Stimulated activated CD4-positive, alpha-beta T cell treated with anti-CD3 and anti-CD28 coated beads, Interleukin-2, amount 100 ng/mL, for 24 hours (primary cell): ENCODE measurements at places on chromosomes 13 and 19.

- DNase-seq: no peak
Measured at GRCh38 chr19:38945562-38946228, 15.0 kb downstream of the MRPS12 start.

- DNase-seq: no peak
Measured at GRCh38 chr13:27011661-27012060, 159.9 kb downstream of the USP12 start.

DNA sequence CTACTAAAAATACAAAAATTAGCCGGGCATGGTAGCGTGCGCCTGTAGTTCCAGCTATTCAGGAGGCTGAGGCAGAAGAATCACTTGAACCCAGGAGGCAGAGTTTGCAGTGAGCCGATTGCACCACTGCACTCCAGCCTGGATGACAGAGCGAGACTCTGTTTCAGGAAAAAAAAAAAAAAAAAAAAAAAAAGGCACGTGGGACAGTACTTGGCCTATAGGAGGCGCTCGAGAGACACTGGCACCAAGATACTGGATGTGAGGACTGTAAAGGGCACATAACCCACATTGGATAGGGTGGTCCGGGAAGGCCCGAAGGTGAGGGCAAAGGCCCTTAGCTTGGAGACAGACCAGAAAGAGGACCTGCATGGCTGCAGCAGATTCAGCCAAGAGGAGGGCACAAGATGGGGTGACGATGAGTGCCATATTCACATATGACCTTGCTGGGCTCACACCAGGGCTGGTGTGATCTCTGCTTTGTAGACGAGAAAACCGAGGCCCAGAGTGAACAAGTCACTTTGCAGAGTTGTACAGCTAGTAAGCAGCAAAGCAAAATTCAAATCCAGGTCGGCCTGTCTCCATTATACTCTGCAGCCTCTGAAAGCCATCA is 89.4 kb downstream of the DPF1 start:
- peak; percentile 39 for DNase-seq

- DNase-seq: no peak
Measured at GRCh38 chr13:93529961-93530360, 303.4 kb downstream of the GPC6 start.

GRCh38 chr19:36027696-36028095 is 5.0 kb downstream of the CLIP3 start:
- no peak for DNase-seq

- DNase-seq: no peak
Measured at GRCh38 chr13:26186995-26187394, 35.1 kb downstream of the RNF6 start.

- no peak for DNase-seq
Measured at GRCh38 chr19:29422486-29423085, 103.2 kb upstream of the VSTM2B start.

DNA sequence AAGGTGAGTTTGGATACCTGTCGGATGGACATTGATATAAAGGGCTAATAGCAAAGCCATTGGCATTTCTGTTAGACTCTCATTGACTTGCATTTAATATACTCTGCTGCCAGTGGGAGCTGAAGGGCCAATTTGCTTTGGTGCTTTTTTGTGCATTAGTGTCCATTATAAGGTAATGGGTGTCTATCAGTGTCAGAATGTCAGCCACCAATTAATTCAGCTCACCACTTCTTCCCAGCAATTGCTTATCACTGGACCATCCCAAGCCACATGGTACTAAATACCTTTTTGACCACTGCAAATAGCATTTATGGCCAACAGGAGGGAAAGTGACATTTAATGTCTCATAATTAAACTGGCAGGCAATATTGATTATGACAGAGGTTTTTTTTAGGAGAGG is 317.8 kb downstream of the TEX29 start:
- no peak for DNase-seq

DNA sequence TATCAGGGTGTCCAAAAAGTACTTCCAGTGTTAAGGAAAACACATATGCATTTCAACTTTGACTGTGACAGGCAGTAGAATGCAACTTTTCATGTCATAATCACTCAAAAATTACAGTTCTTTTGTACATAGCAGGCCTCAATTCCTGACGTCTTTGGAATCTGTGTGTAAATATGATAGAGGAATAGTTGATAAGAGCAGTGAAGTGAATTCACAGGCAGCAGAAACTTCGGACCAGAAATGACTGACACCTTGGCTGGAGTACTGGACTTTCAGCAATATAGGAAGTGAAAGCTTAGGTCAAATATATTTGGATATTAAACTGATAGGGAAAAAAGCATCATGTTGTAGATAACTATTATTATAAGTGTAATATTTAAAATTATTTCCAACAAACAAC is 1741.2 kb upstream of the PCDH20 start:
- no peak for DNase-seq

GRCh38 chr13:86403181-86403580 is 604.0 kb upstream of the SLITRK6 start:
- DNase-seq: no peak

- no peak for DNase-seq
Measured at GRCh38 chr13:66576381-66576780, 653.8 kb downstream of the PCDH9 start.

GRCh38 chr13:100100115-100100879 is 11.4 kb downstream of the PCCA start:
- DNase-seq: no peak

DNA sequence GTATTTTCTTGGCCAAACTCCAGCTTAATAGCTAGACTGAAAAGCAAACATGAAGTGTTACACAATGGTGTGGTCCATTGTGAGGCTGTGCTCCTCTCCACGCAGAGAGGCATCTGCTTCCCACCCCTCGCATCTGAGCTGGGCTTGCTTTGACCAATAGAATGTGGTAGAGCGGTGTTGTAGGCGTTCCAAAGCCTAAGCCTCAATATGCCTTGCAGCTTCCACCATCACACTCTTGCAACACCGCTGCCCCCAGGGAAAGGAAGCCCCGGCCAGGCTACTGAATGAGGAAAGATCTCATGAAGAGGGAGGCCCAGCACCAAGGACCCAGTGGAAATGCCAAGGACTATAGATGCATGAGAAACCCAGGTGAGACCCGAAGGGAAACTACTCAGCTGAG is 9.4 kb downstream of the FLT1 start:
- DNase-seq: no peak

GRCh38 chr19:34675250-34675649 is 1.7 kb downstream of the SCGB2B2 start:
- no peak for DNase-seq

DNA sequence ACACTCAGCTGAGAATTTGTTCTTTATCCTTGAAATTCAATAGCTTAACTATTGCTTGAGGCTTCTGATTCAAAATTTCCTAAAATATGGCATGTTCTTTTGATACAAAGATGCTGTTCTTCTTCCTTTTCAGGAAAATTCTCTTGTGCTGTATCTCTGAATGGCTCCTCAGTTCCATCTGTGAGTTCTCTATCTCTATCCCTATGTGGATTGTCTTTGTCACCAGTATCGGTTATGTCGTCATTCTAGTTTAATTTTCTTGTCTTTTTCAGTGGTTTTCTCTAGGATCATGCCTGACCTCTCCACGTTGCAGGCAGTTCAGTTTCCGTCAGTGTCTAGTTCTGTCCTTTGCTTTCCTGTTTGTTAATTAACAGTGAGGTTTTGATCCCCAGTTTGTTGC is 104.6 kb upstream of the GJB6 start:
- no peak for DNase-seq

DNA sequence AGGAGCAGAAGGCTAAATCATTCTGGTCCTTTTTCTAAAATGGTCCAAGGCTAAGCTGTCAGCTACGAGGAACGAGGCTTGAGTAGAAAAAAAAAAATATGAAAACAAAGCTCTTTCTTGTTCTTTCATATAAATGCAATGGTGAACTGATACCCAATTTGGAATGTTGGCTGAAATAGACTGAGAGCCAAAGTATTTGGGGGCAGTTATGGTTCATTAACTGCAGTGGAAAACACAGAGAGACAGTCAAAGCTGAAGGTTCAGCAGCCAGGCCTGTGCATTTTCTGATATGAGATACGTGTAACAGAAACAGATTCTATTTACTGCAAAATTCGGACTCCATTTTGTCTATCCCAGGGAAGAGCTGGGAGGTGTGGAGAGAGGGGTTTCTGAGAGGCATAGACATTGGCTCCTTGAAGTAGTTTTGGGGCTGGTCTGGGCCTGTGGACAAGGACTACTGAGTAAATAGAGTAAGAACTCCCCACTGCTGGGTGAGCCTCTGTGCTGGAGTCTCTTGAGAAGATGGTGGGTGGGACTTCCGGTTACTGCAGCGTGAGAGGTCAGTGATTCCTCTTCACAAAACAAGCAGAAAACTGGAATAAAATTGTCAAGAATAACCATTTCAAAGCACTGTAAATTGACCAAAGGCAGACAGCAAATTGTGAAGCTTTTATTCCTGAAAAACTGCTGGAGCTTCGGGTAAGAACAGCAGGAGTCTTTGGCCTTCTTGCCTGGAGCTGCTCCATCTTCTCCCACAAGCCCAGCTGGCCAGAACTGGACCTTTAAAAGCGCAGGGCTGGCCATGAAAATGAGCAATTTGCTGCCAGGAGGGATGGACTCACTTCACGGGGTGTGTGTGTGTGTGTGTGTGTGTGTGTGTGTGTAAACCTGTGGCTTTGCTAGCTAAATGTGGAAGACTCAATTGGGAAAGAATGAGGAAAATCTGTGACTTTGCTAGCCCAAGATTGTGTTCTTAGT is 43.1 kb upstream of the CNMD start:
- no peak for DNase-seq

DNA sequence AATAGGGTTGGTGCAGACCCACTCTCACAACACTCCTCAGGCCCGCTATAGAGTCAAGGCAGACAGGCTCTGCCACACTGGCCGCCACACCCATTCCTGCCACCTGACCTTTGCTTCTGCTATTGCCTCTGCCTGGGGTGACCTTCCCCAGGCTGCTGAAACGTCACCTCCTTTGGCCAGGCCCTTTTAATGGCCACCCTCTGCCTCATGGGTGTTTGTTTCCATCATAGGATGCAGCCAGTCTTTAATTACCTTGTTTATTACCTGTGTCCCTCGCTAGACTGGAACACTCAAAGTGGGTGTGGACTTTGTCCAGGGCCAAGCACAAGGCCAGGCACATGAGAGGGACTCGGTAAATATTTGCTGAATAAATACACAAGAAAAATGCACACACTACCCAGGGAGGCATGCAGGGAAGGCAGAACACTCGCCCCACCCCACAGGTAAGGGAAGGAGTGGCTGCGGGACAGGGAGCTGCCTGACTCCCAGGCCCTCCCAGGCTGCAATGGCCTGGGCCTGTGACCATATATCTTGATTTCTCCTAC is 3.2 kb downstream of the LSM4 start:
- no peak for DNase-seq

DNA sequence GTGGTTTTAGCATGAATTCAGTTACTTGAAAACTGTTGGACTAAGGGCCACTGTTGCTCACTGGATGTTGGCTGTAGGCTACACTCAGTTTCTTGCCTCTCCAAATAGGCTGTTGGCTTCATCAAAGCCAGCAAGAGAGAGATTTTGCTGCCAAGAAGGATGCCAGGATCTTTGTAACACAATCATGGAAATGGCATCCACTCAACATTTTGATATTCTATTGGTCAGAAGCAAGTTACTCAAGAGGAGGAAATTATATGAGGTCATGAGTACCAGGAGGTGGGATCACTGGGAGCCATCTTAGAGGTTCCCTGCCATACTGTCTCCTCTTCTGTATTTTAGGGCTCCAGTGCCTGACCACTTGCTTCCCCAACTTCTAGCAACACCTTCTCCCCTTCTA is 30.6 kb downstream of the SYDE1 start:
- DNase-seq: no peak

DNA sequence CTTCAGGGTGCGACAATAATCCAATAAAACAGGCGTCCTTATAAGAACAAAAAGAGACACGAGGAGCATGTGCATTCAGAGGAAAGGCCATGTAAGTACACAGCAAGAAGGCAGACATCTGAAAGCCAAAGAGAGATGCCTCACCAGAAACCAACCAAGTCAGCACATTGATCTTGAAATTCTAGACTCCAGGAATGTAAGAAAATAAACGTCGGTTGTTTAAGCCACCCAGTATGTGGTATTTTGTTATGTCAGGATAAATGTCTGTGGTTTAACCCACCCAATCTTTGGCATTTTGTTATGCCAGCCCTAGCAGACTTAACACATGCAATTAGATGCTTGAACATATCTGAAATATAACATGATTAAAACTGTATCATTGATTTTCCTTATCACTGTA is 452.0 kb downstream of the SLITRK6 start:
- no peak for DNase-seq

GRCh38 chr13:78033509-78033908 is 114.9 kb upstream of the EDNRB start:
- DNase-seq: no peak

DNA sequence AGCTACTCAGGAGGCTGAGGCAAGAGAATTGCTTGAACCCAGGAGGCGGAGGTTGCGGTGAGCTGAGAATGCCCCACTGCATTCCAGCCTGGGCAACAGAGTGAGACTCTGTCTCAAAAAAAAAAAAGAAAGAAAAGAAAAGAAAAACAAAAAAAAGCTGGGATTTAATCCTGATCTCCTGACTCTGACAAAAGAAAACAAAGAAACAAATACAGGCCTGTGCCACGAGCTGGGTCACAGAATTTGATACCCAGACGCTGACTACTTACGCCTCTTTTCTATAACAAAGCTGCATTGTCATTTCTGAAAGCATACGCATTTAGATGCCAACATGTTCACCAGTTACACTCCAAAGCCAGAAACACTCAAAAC is 18.2 kb upstream of the GTF2F2 start:
- DNase-seq: no peak

GRCh38 chr19:18951721-18952281 is 10.8 kb upstream of the HOMER3 start:
- no peak for DNase-seq

DNA sequence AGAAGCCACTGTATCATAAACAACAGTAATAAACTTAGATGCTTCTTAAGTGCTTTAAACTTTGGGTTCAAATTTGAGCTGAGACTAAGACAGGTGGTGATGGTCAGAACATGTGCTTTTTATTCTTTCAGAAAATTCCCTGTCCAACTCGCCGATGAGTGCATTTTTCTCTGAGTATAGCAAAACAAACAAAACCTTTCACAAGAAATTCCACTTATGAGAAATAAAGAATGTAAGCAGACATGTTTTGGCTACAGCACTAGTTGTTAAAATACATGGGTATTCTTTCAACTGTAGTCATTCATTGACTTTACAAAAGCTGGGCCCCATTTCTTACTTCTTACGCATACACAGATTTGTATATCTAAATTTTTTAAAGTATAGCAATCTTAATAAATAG is 125.6 kb downstream of the SPRY2 start:
- no peak for DNase-seq

DNA sequence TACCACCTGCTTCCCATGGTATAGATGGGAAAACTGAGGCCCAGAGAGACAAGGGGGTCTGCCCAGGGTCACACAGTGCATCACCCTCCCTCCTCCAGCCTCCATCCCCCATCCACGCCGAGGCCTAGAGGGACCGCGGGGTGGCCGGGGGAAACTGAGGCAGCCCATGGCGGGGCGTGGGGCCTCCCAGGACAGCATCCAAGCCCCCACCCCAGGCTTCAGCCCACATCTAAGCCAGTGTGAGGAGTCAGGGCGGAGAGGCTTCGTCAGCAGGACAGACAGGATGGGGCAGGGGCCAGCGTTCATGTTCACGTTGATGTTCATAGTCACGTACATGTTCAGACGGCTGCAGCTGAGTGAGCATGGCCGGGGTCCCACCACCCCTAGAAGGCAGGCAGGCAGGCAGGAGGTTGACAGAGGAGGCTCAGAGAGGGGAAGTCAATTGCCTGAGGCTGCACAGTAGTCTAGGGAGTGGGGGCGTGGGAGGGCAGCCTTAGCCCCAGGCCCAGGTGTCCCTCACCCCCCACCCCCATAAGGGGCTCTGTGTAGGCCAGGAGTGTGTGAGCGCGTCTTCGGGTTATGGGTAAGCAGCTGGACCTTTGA is 23.3 kb downstream of the SMIM24 start:
- no peak for DNase-seq
